ENCODE measurements at places on chromosomes 6 and 20.
A peak's percentile ranks its signal among the peaks of the same experiment; 100 is the strongest.

- no peak for DNase-seq
Measured at GRCh38 chr6:111198841-111199240, 111.5 kb downstream of the SLC16A10 start.

DNA sequence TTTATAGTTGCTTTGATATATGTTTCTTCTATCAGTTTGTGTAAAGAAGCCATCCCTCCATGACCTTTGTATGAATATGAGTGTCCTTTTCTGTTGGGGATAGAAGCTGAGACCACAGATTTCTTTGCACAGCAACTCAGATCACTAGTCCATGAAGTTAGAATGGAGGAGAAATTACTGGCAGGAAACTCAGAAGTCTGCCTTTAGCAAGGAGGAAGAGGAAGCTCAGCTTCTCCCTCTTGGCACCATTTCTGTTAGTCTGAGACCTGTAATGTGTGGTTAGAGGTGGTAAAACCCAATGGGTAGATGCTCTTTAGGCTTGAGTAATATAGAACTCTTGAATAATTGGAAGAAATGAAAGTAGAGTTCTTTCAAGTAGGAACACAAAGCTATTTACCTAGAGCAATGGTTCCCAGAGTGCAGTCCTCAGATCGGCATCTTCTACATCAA lies 995.3 kb upstream of the FLRT3 start:
- DNase-seq, result no peak

GRCh38 chr6:132445201-132445951 lies 44.1 kb upstream of the MOXD1 start:
- peak; percentile 86 for DNase-seq

DNA sequence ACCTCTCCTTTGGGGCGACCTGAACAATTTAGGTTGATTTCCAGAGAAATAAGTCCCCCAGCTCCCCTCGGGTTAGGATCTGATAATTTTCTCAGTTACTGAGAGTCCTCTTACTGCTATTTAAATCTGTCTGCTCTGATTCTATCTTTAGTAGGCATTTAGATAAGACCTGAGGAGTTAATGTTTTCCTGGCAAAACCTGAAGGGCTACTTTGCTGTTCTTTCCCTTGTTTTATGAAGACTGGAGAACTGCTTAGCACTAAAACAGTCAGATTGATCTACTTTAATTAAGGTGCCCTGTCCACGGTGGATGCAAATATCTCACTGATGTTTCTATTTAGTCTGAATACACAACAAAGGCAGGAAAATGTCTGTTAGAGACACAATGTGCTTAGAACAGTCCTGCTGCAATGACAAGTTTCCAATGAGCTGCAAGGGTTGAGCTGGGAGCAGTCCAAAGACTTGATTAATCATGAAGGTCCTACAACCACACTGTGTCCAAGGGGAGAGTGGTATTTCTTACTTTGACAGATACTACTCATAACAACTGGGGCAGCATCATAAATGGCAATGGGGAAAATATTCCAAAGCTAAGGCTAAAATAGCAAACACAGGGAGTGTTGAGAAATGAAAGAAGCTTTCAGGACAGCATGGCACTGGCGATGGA lies 15.7 kb downstream of the ADTRP start:
- peak; percentile 52 for DNase-seq

GRCh38 chr6:39207416-39208222 lies 21.7 kb downstream of the KCNK5 start:
- no peak for DNase-seq

GRCh38 chr20:17083738-17084137 lies 143.1 kb upstream of the PCSK2 start:
- no peak for DNase-seq

- DNase-seq, result peak; percentile 66
Measured at GRCh38 chr6:41503827-41504465, 42.2 kb upstream of the FOXP4 start.

- peak; percentile 42 for DNase-seq
Measured at GRCh38 chr20:8076306-8077136, 55.5 kb upstream of the PLCB1 start.

DNA sequence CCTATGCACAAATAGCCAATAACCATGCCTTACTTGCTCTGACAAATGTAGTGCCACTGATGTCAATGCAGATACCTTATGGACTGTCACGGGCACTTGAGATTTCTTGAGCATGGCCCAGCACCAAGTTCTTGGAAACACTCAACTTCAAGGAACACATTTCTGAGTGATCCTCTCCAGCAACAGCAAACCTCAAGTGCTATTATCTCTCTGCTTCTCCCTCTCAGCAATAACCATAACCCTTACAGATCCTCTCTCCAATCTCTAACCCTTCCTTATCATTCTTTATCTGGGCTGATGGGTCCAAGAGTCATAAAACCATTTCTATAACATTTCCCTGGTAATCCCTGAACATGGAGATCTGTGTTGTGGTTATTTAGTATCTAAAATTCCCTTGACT lies 266.9 kb upstream of the STXBP5 start:
- no peak for DNase-seq

GRCh38 chr6:137173501-137173900 lies at the start of gene IL22RA2:
IL22RA2 (minus strand) TSS chr6:137173644; CDS start chr6:137161749, 11,895 bp downstream.
- no peak for DNase-seq

- no peak for DNase-seq
Measured at GRCh38 chr6:167270499-167271311, 20.4 kb upstream of the UNC93A start.

- DNase-seq, result no peak
Measured at GRCh38 chr20:16400234-16400633, 173.0 kb downstream of the KIF16B start.

DNA sequence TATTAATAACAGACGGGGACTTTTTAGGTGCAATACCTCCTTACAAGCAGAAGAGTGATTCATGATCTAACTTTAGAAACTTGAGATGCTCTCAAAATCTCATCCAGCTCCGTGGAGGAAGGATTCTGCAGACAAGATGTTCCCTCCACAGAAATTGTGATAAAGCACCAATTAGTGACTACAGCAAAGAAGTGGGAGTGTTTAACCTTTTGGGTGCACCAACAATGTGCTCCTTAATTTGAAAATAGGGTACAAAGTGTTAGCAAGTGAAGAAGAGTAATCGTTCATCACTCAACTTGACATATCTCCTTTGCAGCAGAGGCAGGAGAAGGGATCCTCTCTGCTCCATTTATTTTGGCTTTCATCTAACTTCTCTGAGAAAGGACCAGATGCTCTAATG lies 22.8 kb upstream of the SCP2D1 start:
- no peak for DNase-seq

DNA sequence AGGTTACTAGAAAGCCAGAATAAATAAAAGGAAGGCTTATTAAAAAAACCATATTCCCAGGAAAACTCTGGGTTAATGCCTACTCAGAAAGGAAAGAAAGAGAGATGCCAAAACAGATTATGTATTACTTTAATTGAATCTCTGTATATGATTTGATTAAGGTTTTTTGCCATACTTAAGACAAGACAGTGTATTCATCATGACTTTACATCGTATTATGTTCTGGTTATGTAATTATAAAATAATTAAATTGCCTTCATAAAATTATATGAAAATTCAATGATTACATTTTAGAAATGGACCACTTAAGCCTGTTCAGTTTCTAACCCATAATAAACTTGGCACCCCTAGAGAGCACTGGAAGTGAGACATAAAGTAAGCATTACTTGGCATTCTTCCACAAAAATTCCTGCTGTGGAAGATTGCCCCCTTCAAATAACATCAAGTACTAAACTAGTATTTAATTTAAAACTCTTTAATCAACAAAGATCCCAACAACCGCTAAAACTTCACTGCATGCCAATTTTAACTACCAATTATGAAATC lies 20.8 kb upstream of the IBTK start:
- peak; percentile 59 for DNase-seq

GRCh38 chr6:34526241-34526972 lies 29.7 kb downstream of the SPDEF start:
- DNase-seq, result no peak

GRCh38 chr6:72245565-72245964 lies 359.2 kb downstream of the RIMS1 start:
- DNase-seq, result no peak

GRCh38 chr6:82283771-82284410 lies 36.3 kb upstream of the IBTK start:
- no peak for DNase-seq

GRCh38 chr20:63594043-63594561 lies 20.1 kb upstream of the HELZ2 start:
- DNase-seq, result peak; percentile 85

- DNase-seq, result no peak
Measured at GRCh38 chr20:2759143-2759542, 41.3 kb downstream of the CPXM1 start.

DNA sequence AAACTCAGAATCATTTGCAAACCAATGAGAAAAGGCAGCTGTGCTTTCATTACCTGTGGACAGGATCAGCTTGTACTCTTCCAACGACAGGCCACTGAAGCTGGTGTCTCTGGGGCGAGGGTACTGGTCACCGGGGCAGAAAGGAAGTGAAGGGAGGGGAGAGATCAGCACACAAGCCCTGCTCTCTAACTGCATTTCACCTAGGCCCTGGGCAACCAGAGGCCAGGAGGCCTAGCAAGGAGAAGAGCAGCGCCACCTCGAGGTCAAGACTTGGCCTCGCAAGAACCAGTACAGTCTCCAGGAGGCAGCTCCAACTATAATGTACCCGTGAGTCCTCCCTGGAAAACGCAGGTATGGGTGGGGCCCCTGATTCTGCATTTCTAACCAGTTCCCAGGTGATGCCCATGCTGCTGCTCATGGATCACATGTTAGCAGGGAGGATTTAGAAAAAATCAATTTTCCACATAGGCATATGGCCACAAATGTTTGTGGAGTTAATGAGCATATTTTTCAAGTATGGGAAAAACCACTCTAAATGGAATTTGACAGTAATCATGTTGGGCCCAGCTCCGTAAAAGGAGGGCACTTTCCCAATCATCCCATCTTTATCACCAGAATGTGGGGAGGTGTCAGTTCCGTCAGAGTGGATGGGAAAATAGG lies 11.0 kb downstream of the UQCC2 start:
- peak; percentile 76 for DNase-seq

- no peak for DNase-seq
Measured at GRCh38 chr6:118697554-118697953, 46.2 kb upstream of the CEP85L start.
